ENCODE measurements at places on chromosomes 7 and 10. TPM values are rescaled to one million over a fixed set of nuclear protein-coding genes. Genes with fewer than 3 reads are reported as not detected.

CTTNBP2 gene
- 0.25 TPM for total RNA-seq

- H3K27me3 ChIP-seq, result no peaks in the 10 kb centered on the region
- no peaks in the 10 kb centered on the region for H3K36me3 ChIP-seq
- DNase-seq, result peak; percentile 82
- H3K4me3 ChIP-seq, result no peak overlapping the region
- H3K27ac ChIP-seq, result no peak overlapping the region
Observed at GRCh38 chr10:36534471-36535002, 590.9 kb upstream of the ANKRD30A start.

DNA sequence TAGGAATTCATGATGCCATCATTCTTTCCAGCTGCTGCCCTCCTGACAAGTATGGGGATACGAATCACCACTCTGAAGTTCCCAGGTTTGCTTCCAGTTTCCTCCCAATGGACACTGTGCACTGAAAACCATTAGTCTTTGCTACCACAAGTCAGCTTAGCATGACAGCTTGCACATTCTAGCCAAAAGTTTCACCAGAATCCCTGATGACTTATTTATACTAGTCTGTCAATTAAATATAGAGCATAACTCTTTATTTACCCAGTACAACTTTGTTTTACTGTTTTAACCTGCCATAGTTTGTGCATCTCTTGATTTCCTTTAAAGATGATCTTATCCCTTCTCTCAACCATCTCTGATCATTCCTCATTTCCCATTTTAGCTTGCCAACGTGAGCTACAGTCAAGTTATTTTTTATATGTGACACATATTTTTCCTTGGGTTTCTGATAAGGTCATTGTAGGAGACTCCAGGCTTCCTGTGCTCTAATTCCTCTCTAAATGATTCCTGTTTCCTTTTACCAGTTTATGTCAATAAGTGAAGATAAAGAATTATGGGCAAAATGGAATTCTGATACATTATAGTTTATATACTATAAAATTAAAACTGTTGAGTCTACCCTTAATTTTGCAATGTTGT, 167.5 kb upstream of the MEOX2 start:
- no peak overlapping the region for H3K4me3 ChIP-seq
- H3K4me1 ChIP-seq, result peaks cover 32% of the 10 kb centered on the region
- no peaks in the 10 kb centered on the region for H3K36me3 ChIP-seq
- no peaks in the 10 kb centered on the region for H3K27me3 ChIP-seq

IFRD1 gene
- 43.3 TPM for total RNA-seq

DNA sequence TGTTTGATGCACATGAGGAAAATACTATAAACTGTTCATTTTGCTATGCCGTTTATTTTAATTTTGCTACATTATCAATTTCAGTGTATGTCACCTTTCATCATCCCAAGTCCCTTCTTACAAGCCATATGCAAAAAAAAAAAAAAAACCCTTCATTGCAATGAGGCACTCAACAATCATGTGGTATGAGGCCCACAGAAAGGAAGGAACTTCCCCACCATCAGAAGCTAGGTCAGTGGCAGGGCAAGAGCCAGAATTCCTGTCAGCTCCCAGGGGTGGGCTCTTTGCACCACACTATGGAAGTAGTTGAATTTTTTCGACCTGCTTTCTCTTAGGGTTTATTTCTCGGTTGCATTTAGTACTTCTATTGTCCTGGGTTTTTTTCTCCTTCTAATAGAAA, 75.4 kb downstream of the NOC3L start:
- no peaks in the 10 kb centered on the region for H3K36me3 ChIP-seq
- no peak overlapping the region for H3K27ac ChIP-seq
- H3K4me3 ChIP-seq, result no peak overlapping the region
- peaks cover 2% of the 10 kb centered on the region for H3K27me3 ChIP-seq
- peak; percentile 88 for DNase-seq

GRCh38 chr7:22726907-22727713, at the start of gene IL6:
Gene IL6 (plus strand): TSS chr7:22727200. CDS start chr7:22727263, 63 bp downstream.
- H3K27ac ChIP-seq, result peak within 1 kb of the TSS; percentile 93
- H3K4me1 ChIP-seq, result peaks cover 51% of the 10 kb centered on the region
- H3K4me3 ChIP-seq, result peak within 1 kb of the TSS; percentile 42
- DNase-seq, result peak; percentile 91

DNA sequence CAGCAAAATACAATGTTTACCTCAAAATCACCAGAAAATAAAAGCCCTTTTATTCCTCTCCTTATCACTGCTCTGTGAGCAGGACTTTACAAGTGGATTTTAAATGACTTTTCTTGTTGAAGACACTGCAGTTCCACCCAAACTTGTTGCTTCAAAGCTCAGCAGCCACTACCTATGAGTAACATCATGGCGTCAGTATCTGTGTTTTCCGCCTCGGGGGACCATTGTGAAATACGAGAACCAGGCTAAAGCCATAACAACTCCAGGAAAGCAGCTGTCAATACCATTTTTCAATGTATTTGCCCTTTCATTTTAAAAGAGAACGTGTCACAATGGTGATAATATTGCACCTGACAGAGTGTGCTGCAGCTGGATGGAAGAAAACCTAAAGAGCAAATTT, 284.0 kb upstream of the RNF32 start:
- no peak for DNase-seq
- H3K27me3 ChIP-seq, result no peaks in the 10 kb centered on the region
- no peak overlapping the region for H3K4me3 ChIP-seq

GRCh38 chr7:131848033-131848432, 291.6 kb upstream of the PODXL start:
- H3K4me1 ChIP-seq, result no peaks in the 10 kb centered on the region
- no peak for DNase-seq
- no peak overlapping the region for H3K27ac ChIP-seq
- peaks cover 3% of the 10 kb centered on the region for H3K27me3 ChIP-seq
- H3K4me3 ChIP-seq, result no peak overlapping the region

- peaks cover 27% of the 10 kb centered on the region for H3K4me1 ChIP-seq
- H3K36me3 ChIP-seq, result no peaks in the 10 kb centered on the region
- peak; percentile 95 for DNase-seq
- H3K4me3 ChIP-seq, result no peak overlapping the region
- peak overlapping the region; percentile 64 for H3K27ac ChIP-seq
Observed at GRCh38 chr10:79084012-79084971, 15.5 kb downstream of the ZMIZ1 start.

TWIST1 gene
- not detected for total RNA-seq

DNA sequence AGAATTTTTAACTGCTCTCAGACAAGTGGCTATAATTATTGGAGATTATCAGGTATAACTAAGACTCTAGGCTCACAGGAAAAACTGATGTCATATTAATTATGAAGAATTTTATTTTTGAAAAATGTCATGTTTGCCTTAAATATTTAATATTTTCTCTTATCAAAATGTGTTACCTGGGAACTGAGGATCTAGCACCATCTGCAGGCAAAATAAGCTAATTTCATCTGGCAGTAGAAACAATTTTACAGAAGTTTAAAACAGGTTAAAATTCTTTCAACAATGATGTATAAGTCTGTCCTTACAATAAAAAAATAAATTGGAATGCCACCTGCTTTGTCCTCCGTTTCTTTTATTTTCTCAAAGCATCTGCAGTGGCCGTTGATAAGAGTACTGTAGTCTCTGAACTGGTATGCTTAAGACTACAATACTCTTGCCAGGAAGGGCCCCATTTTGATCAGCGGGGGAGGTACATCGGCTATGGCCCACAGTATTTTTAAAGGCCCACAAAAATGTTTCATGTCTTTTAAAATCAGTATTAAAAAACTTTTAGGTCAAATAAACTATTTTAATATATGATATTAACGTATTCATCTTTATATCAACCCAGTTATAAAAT, 81.3 kb downstream of the VWDE start:
- no peaks in the 10 kb centered on the region for H3K4me1 ChIP-seq
- H3K27me3 ChIP-seq, result no peaks in the 10 kb centered on the region
- H3K4me3 ChIP-seq, result no peak overlapping the region
- no peaks in the 10 kb centered on the region for H3K36me3 ChIP-seq

GRCh38 chr10:114026189-114027040, 17.3 kb upstream of the ADRB1 start:
- H3K4me3 ChIP-seq, result no peak overlapping the region
- H3K27ac ChIP-seq, result peak overlapping the region; percentile 95
- peaks cover 31% of the 10 kb centered on the region for H3K4me1 ChIP-seq

CHAT gene
- total RNA-seq, result not detected

KLLN gene
- total RNA-seq, result 0.31 TPM

GRCh38 chr10:131313377-131313776, 1.9 kb upstream of the TCERG1L start:
- no peak overlapping the region for H3K4me3 ChIP-seq
- H3K27ac ChIP-seq, result no peak overlapping the region
- H3K27me3 ChIP-seq, result peaks cover 3% of the 10 kb centered on the region
- no peaks in the 10 kb centered on the region for H3K4me1 ChIP-seq
- DNase-seq, result no peak
- no peaks in the 10 kb centered on the region for H3K36me3 ChIP-seq

STK31 gene
- 0.44 TPM for total RNA-seq

DNA sequence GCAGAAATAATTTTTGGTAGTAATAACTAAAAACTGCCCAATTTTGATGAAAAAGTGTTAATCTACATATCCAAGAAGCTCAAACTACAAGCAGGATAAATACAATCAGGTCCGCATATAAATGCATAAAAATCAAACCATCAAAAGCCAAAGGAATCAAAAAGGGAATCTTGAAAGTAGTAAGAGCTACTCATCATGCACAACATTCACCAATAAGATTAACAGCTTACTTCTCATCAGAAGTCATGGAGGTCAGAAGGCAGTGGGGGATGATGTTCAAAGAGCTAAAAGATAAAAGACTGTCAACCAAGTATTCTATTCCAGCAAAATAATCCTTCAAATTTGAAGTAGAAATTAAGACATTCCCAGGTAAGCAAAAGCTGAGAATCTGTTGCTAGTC, 76.4 kb downstream of the CRPPA start:
- H3K27me3 ChIP-seq, result no peaks in the 10 kb centered on the region
- H3K27ac ChIP-seq, result no peak overlapping the region
- DNase-seq, result no peak
- no peaks in the 10 kb centered on the region for H3K36me3 ChIP-seq

GRCh38 chr10:16565604-16566003, 43.9 kb upstream of the C1QL3 start:
- H3K4me1 ChIP-seq, result no peaks in the 10 kb centered on the region
- no peak overlapping the region for H3K4me3 ChIP-seq
- DNase-seq, result peak; percentile 17

GRCh38 chr7:32155712-32156111, 85.5 kb upstream of the PDE1C start:
- H3K36me3 ChIP-seq, result no peaks in the 10 kb centered on the region
- H3K27me3 ChIP-seq, result no peaks in the 10 kb centered on the region
- no peak overlapping the region for H3K27ac ChIP-seq
- peak; percentile 3 for DNase-seq
- peaks cover 39% of the 10 kb centered on the region for H3K4me1 ChIP-seq

DNA sequence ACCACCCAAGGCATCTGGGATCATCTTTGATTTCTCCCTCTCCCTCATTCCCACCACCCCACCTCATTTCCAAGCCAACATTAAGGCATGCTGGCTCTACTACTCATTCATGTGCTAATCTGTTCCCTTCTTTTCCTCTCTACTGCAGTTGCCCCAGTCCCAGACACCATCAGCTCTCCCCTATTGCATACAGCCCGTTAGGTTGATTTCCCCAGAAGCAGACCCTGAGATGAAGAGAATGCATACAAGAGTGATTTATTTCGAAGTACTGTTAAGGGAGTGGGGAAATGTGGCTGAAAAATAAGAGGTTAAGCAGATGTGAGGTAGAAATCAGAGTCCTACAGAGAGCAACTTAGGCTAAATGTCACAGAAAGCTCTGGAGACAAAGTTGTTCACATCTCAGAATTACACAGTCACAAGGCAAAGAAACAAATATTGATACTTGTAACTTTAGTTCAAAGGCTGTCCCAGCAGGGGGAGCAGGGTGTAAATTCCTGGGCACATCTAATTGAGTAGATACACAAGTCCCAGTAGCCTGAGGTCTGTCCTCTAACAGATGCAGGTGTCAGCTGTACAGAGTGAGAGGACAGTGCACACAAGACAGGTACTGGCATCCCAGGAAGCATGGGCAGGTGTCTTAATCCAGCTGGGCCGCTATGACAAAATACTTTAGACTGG, 20.9 kb downstream of the AKR1D1 start:
- DNase-seq, result peak; percentile 6
- H3K27ac ChIP-seq, result no peak overlapping the region

LBX1 gene
- total RNA-seq, result not detected

DNA sequence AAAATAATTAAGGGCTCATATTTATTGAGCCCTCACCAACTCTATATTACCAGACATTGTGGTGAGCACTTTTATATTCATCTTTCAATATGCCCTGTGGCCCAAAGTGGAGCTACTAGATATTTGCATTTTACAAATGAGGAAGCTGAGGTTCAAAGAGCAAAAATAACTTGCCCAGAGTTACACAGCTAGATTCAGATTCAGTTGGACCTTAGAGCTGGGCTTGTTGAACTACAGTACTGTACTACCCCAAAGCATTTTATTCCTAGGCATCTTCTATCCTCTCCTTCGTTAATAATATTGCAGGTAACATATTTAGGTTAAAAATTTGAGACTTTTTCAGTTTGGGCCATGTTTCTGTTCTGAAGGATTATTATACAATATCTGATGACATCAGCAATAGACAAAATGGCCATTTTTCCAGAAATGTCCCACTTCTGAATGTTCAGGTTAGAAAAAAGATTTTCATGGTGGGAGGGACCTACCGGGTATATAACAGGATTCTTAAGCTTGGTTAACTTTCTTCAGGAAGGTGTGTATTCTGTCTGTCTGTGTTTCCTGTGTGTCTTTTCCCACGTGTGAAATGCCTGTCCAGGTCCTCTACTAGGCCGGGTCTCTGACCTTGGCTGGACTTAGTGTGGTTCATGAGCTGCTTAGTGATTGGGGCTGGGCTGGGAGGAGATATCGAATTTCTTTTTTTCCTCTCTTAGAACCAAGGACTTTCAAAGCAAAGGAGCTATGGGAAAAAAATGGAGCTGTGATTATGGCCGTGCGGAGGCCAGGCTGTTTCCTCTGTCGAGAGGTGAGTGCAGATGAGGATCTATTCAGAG, 13.6 kb downstream of the PRXL2A start:
- H3K27me3 ChIP-seq, result no peaks in the 10 kb centered on the region
- H3K27ac ChIP-seq, result no peak overlapping the region
- H3K36me3 ChIP-seq, result peaks cover 50% of the 10 kb centered on the region
- H3K4me3 ChIP-seq, result no peak overlapping the region

DNA sequence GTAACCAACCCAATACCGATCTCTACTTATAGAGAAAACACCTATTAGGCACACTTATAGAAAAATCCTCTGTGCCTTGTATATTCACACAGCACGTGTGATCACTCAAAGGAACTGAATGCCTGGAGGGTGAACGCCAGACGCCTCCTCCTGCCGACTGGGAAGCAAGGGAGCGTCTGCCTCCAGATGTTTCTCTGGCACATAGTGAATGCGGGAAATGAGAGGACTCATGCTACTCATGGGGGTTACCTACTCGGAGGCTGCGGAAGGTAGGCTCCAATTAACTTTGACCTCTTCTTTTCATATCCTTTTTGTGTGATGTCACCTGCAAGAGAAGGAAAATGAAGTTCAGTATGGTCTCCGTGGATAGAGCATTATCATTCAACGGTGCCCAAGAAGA, 203.3 kb downstream of the DIP2C start:
- H3K27me3 ChIP-seq, result no peaks in the 10 kb centered on the region
- DNase-seq, result no peak
- no peak overlapping the region for H3K4me3 ChIP-seq
- H3K27ac ChIP-seq, result no peak overlapping the region
- H3K36me3 ChIP-seq, result no peaks in the 10 kb centered on the region
